ENCODE measurements at places on chromosomes 13 and 19.

DNA sequence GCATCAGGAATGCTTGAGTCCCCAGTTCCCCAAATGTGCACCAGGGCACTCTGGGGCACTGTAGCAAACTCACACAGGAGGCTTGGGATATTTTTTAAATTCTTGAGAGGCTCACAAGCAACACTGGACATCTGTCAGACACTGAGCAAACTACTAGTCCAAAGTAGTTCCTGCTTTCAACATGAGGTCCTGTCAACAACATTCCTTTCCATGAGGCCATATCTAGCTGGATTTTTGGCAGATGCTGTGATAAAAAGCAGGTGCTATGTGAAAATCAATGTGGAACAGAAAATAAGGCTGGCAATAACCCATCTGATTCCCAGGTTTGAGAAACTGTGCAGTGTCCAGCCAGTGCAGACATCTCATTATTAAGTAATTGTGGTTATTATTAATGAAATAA, 50.5 kb downstream of the STARD13 start:
- DNase-seq: no peak

DNA sequence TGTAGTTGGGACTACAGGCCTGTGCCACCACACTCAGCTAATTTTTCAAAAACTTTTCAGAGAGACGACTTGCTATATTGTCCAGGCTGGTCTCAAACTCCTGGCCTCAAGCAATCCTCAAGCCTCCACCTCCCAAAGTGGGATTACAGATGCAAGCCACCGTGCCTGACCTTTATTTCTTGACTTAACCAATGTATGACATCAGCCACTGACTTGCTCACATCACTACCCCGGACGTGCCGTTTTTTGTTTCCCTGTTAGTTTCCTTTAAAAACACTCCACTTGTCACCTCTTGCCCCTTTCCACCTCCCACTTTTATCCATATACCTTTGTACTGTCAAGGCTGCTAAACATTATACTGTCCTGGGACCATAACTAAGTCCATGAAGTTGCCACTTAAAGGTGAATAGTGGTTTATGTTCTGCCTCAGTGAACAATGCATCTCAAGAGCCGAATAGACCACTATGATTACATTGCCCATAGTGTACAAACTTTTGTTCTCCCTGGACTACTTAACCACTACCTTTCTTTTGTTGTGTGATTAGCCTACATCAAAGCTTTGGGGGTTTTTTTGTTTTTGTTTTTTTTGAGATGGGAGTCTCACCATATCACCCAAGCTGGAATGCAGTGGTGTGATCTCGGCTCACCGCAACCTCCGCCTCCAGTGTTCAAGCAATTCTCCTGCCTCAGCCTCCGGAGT, 2.3 kb upstream of the EPHX3 start:
- DNase-seq: no peak

DNA sequence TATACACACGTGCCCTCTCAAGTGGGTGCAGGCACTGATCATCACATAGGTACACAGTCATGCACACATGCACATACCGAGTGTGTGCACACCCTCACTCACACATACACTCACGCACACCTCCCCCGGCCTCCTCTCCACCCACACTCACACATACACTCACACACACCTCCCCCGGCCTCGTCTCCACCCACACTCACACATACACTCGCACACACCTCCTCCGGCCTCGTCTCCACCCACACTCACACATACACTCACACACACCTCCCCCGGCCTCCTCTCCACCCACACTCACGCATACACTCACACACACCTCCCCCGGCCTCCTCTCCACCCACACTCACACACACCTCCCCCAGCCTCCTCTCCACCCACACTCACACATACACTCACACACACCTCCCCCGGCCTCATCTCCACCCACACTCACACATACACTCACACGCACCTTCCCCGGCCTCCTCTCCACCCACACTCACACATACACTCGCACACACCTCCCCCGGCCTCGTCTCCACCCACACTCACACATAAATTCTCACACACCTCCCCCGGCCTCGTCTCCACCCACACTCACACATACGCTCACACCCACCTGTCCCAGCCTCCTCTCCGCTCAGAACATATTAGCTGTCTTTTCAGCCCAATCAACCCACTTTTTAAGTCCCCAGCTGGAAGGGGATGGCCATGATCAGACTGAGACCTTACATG, 105.2 kb upstream of the VSTM2B start:
- no peak for DNase-seq

GRCh38 chr19:1826557-1827521, 14.8 kb upstream of the ATP8B3 start:
- DNase-seq: no peak

DNA sequence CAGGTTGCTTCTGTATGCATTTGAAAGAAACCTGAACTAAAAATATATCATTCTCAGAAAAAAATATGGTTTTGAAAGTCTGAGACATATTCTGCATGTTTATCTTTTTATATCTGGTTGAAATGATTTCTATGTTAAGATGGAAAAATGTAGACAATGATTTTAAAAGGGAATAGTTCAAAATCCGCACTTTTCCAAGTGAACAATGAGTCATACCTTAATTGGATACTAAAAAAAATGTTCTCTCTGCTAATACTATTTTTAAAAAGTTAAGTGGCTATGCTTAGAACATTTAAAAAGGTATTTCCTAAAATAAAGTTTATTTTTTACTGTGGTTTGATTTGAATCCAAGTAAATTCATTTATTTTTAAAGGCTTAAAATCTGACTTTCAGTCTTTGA, 801.4 kb downstream of the SLITRK6 start:
- DNase-seq: no peak

- no peak for DNase-seq
Observed at GRCh38 chr13:86725105-86725504, 925.9 kb upstream of the SLITRK6 start.

DNA sequence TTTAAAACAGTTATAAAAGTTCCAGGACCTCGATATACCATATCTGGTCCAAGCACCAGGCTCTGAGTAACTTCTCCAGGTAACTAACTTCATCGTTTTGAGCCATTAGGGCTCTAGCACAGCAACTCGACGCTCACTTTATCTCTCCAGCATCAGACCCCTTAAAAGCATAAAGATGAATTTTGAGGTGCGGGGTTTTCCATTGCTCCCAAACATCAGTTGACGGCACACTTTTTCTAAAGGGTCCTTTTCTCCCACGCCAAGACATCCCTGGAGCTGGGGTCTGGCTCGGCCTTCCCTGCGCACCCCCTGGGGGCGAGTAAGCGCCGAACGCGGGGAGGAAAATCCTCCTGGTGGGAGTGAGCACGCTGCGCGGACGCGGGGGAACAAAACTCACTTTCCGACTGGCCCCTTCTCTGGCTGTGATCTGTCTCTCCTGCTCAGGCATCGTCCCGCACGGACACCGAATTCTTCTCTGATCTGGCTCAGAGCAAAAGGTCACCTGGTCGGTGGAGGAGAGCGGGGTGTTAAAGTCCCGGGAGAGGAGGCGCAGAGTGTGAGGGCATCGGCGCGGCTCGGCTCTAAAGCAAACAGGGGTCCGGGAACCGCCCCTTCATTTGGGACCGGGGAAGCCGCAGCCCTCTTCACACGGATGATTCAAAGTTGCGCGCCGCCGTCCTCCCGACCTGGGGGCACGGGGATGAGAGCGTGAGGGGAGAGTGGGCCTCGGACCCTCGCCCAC, at the start of gene ATP7B:
Gene ATP7B, minus strand, starts transcription at position 561 of the 742 bp plus-strand sequence. Its CDS starts 113 bp downstream, at position 448.
- DNase-seq: no peak

- no peak for DNase-seq
Observed at GRCh38 chr19:6593651-6594416, 2.9 kb upstream of the CD70 start.

DNA sequence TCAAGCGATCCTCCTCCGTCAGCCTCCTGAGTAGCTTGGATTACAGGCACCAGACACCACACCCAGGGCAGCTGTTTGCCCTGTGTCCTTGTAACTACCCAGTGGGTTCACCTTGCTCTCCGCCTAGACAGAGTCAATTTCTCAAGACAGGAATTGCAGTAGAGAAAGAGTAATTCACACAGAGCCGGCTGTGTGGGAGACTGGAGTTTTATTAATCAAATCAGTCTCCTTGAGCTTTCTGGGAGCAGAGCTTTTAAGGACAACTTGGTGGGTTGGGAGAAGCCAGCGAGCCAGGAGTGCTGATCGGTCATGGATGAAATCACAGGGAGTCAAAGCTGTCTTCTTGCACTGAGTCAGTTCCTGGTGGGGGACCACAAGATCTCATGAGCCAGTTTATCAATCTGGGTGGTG, 20.6 kb upstream of the ADGRE1 start:
- no peak for DNase-seq

DNA sequence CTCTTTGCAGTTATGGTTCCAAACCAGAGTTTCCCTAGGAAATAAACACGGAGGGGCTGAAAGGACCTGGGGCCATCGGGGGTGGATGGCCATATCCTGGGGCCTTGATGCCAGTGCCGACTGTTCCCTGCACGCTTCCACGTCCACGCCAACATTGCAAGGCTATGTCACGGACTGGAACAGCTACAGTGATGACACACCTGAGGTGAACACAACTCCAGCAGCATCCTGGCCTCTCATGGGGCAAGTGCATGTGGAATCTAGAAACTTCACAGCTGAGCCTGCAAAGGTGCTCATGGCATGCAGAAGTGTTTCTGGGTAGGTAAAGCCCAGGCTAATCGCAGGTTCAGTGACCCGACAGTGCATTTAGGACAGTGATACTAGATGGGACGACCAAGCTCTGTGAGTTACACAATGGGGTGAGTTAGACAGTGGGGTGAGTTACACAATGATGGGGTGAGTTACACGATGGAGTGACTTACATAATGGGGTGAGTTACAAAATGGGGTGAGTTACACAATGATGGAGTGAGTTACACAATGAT, 52.0 kb upstream of the GAS6 start:
- no peak for DNase-seq

DNA sequence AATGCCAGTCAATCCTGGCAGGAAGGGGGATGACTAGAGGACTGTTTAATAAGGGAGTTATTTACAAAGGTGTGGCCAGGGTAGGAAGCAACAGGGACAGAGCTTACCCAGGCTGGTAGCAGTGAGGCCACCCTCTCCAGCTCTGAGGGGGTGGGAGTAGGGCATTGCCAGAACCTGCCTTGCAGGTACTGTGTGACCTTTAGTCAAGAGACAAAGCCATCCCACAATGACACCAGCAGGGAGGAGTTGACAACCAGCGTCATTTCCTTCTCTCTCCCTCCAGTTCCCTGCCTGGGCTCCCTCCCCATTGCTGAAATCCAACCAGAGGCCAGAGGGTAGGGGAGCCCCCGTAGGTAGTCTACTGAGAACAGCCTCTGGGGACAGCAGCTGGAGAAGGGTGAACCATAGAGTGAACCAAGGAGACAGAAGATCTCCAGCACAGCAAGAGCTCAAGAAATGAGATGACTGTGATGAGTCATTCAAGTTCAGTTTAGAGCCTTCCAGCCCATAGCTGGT, 33.3 kb upstream of the SPATA13 start:
- DNase-seq: no peak

DNA sequence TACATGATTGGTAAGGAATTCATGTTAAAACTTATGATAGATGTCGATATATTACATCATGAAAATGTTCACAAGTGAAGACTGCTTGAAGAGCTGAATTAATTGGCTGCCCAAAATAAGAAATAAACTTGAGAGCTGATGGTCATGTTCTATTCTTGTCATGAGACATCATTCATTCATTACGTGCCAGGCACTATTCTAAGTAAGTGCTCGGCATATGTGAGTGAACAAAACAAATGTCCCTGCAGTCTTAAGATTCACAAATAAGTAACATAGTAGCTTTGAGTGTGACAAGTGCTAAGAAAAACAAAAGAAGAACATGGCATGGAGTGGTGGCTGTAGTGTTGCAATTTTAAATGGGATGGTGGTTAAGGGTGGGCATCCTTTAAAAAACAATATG, 329.3 kb downstream of the SUCLA2 start:
- no peak for DNase-seq

DNA sequence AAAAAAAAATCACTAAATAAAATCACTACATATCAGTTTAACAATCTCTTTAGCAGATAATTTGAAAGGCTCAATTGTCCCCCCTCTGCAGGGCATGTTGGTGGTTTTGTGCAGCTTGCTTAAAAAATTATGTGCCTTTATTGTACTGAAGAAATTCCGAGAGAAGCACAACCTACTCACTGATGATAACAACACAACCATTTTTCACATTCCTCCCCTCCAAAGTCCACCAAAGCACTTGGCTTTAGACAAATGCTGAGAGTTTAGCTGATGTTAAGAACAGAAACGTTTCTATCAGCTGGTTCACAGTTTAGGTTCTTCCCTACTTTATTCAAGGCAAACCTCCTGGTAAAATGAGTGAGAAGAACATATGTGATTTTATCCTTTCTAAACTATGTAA, 923 bp downstream of the DOCK9 start:
- no peak for DNase-seq

GRCh38 chr13:105572401-105572800, 963.1 kb downstream of the EFNB2 start:
- DNase-seq: no peak

DNA sequence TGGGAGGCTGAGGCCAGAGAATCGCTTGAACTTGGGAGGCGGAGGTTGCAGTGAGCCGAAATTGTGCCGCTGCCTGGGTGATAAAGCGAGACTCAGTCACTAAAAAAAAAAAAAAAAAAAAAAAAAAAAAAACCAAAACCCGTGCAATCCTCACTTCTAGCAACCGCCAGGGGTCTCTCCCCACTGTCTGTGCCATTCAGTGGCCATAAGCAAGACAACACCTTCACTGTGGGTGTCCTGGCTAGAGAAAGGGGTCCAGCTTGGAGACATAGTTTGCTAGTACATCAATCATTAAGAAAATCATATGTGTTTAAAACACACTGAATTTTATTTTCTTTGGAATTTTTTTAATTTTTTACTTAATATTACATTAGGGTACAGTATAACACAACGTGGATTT, 68.2 kb downstream of the RASL11A start:
- no peak for DNase-seq

- no peak for DNase-seq
Observed at GRCh38 chr19:42176649-42176989, 40.9 kb downstream of the DEDD2 start.

DNA sequence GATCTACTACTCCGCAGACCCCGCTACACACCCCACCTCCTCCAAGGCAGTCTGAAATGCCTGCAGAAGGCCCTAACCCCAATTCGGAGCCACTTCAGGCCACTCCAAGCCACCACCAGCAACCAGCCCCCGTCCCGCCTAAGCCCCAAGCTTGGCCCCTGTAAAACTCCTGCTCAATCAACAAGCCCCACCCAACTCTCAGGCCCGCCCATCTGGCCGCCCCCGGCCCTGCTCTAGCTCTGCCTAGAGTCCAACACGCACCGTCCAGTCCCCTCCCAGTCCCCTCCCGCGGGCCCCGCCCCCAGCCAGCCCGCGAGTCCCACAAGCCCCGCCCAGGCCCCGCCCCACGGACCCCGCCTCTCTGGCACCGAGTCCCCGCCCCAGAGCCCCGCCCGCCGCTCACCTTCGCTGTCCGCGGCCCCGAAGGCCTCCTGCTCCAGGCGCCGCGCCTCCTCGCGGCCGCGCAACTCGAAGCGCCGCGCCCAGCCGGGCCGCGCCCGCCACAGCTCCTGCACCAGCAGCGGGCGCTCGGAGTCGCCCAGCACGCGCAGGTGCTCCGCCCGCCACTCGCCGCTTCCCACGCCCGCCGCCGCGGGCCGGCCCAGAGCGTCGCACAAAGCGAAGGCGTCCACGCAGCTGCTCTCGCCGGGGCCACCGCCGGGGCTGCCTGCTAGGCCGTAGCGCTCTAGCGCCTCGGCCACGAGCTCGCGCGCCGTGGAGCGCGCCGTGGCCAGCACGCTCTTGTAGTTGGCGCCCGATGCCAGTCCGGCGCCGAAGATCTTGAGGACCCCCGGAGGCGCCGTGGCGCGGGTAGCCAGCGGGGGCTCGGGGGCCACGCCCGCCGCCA, 1.6 kb downstream of the RASIP1 start:
- no peak for DNase-seq

- no peak for DNase-seq
Observed at GRCh38 chr13:35157143-35157755, 215.2 kb downstream of the NBEA start.
